HT1080 (cell line): ENCODE measurements at places on chromosomes 5 and 9.

DNA sequence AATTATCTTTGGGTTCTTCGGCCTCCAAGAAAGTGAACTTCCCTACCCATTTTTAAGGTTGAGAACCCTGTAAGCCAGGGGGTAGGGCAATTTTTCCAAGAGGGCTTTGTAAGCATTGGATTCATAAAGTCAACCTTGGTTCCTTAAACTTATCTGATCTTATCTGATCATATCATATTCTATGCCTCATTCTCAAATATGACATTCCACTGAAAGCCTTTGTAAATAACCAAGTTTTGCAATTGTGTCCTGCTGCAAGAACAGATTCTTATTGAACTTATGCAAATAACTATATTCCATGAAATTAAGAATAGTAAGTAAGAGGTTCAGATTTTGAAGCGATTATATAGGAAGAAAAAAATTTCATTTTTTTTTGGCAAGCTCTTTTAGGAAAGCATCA is 649.5 kb downstream of the LRRC70 start:
- DNase-seq = no peak

DNA sequence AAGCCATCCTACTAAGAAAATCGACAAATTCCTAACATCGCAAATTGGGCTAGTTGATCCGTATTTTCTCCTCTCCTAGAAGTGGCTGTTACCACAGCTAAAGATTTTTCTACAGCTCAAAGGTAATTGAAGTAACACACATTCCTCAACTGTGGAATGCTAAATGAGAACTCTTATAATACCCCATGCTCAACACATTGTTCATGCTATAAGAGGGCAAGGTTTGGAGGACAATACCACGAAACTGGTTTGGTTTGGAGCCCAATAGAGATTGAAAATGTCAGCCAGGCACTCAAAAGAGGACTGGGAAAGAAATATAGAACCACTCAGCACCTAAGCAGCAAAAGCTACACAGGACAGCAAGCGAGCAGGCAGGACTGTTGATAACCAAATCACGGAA is 10.1 kb downstream of the TXN start:
- no peak for DNase-seq

GRCh38 chr9:87585123-87585855 is 87.6 kb downstream of the DAPK1 start:
- DNase-seq = no peak

DNA sequence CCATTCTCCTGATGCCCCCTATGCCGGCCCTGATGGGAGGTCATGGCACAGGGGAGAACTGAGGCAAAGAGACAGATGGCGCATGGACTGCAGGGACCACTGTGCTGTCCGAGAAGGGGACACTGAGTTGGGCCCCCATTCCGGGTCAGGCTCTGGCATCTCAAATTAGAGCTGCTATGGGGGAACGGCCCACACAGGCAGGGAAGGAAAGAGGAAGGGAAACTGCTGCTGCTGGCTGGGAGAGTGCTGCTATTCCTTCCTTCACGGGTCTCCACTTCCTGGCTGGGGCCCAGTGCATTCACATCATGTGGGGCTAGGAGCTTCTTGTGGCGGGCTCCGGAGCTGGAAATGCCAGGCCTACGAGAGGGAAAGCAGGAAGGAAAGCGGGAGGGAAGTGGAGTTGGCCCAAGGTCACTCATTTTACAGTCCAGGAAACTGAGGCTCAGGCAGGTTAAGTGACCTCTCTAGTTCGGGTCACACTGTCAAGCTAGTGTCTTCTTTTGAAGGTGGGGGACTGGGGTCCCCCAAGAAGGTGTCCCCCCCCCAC is 1.3 kb upstream of the CARD19 start:
- DNase-seq = no peak

GRCh38 chr5:98807806-98808205 is 34.3 kb downstream of the RGMB start:
- no peak for DNase-seq

GRCh38 chr9:83792746-83793145 is 24.8 kb downstream of the GKAP1 start:
- no peak for DNase-seq

GRCh38 chr9:8140557-8140956 is 341.0 kb upstream of the DMAC1 start:
- DNase-seq = no peak

- DNase-seq = peak; percentile 45
These were observed 6.9 kb upstream of the RIC1 start for GRCh38 chr9:5622016-5622415.

- no peak for DNase-seq
These were observed 29.8 kb downstream of the STC2 start for GRCh38 chr5:173298213-173298926.

DNA sequence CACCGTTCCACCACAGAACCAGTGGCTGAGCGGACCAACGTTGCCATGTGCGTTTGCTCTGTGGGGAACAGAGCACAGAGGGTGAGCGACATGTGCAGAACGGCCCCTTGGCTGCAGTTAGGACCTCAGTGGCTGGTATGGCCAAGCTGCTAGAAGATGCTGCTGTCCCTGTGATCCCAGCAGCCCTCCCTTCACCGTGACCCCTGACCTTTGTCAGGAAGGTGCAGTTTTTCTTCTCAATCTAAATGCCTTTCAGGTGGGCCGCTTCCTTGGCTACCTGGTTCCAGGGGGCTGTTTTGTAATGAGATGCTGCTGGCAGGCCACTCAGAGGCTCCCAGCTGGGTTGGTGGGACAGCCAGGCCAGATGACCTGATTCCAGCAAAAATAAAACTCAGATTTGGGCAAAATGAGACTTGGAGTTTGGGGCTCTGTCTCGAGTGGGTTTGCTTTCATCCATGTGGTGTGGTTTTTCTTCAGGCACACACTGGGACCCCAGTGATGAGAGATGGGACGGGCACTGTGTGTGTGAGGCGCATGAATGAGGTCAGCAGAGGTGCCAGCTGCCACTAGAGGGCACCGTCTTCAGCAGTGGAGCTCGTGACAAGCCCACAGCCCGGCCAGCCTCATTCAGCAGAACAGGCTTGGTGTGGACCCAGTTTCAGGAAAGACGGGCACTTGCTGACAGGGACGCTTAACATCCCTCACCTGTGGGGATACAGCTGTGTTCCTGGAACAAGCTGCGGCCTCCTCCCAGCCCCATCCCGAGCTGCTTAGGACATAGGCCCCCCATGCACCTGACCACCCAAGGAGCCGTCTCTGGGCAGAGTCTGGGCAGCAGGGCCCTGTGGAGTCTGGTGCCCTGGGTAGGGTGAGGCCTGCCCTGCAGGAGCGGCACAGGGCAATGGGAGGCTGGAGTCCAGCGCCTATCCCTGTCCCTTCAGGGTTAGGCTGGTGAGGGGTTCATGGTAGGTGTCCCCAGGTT is 4.1 kb downstream of the MRPS2 start:
- DNase-seq = peak; percentile 62

DNA sequence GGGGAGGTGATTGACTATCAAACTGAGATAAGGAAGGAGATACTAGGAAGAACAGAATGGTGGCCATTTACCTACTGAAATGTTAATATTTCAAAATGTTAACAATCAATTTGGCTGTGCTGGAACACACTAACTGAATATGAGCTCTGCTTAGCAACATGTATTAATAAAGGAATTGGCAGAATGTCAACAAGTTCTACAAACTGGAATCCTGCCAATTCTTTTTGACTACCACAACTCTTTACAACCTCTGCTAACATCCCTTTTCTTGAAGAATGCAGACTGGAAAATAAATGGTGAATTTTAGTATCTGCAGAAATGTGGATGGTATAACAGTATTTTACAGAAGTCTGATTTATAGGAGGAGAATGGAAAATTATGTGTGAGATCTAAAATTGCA is 446.4 kb downstream of the ISL1 start:
- DNase-seq = peak; percentile 15

DNA sequence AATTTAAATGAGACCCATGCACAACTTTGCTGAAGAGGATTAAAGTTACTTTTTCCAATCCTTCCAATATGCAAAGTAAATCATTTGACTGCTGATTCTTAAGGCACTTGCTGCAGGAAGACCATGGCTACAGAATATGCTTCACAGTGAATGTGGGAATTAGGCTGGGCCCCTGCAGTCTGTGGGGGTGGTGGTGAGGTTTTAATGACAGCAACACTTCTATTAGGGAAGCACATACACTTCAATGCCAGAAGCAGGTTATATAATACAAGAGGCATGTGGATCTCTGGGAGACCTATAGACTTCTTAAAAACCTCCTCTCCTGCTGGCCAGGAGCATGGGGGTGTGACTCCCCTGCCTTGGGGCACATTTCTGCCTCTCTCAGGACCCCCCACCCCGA is 124.5 kb upstream of the KLF9 start:
- no peak for DNase-seq

GRCh38 chr5:171644536-171644935 is 141.1 kb upstream of the SMIM23 start:
- DNase-seq = no peak

- no peak for DNase-seq
These were observed 123.1 kb upstream of the C6 start for GRCh38 chr5:41336471-41336870.

GRCh38 chr9:78280982-78281668 is 15.8 kb upstream of the PSAT1 start:
- DNase-seq = no peak

DNA sequence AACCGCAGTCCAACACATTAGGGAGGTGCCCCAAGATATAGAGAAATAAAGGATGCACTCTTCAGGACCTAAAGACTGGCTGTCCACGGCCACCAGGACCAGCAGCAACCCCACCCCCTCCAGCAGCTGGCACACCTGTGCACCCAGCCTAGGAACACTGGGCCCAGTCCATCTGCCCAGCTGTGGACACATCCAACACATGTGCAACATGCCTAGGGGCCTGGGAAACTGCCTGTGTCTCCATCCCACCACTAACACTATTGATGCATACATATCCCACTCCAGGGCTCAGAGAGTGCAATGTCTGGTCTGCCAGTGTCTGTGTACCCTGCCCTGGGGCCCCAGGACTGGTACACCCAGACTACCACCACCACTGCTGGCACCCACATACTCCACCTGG is 1781.3 kb downstream of the MAT2B start:
- DNase-seq = no peak

DNA sequence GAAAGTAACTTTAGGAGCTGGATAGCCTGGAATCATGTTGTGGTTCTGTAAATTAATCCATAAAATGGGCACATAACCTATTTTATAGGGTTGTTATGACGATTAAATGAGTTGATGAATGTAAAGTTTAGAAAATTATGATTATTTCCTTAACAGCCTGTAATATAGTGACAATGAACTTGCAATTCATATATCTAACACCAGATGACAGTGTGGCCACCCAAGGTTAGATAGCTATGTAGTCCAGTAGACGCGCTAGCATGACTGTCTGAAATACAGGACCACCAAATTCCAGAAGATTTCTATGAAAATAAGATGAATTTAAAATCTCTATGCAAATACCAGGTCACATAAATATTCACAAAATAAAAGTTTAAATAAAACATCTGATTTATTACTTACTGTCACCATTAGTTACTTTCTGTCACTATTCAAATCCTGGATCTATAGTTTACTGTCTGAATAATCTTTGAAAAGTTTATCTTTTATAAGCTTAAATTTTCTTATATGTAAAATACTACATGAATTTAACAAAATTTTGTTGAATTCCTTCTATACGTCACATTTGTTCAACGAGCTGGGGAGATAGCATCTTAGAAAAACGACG is 26.1 kb upstream of the MACIR start:
- peak; percentile 15 for DNase-seq

GRCh38 chr9:81737871-81738507 is 48.6 kb upstream of the TLE1 start:
- peak; percentile 86 for DNase-seq

DNA sequence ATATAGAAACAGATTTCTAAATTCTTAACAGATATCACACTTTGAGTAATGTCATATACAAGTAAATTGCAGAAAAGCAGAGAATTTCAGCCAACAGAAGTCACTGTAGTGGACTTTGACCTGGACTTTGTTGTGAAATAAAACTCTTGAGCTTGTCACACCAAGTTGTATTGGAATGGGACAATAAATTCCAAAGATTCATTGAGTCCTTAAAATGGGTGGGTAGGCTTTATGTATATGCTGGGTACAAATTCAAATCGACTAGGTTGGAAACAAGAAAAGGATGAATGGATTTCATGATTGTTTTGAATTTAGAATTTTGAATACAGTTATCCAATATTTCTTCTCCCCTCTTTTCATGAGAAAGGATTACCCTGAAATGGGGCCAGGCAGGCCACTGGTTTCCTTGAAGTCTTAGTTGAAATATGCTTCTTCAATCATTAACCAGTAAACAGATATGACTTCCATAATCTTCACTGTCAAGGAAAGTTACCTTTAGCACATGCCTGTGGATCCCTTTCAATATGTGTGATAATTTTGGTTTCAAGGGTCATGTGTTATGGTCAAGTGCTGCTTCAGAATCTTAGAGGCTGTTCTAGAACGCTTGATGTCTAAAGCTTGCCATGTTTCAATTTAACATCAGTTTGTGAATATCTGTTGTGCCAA is 25.7 kb downstream of the PIP5K1B start:
- DNase-seq = no peak

DNA sequence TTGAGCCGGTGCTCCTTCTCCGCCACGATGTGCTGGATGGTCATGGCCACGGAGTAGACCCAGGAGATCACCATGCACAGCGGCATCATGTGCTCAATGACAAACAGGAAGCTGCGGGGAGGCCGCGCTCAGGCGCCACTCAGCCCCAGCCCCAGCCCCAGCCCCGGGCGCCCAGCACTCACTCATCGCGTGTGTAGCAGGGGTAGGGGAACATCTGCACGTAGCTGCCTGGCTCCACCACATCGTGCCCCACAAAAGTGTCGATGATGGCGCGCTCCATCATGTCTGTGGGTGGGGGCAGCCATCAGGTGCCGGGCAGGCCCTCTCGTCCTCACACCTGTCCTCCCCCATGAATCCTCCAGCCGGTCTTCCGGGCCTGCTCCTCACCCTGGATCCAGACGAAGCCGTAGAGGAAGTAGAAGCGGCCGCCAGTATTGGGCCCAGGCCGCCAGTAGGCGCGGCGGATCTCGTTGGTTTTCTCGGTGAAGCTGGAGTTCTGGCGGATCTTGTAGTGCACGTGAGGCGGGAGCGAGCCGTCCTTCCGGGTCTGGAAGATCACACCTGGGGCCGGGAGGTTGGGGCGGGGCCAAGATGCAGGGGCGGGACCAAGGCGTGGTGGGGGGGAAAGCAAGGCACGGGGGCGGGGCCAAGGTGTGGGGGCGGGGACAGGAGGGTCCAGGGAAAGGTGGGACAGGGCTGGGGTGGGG is 10.1 kb downstream of the ABCA2 start:
- DNase-seq = no peak

DNA sequence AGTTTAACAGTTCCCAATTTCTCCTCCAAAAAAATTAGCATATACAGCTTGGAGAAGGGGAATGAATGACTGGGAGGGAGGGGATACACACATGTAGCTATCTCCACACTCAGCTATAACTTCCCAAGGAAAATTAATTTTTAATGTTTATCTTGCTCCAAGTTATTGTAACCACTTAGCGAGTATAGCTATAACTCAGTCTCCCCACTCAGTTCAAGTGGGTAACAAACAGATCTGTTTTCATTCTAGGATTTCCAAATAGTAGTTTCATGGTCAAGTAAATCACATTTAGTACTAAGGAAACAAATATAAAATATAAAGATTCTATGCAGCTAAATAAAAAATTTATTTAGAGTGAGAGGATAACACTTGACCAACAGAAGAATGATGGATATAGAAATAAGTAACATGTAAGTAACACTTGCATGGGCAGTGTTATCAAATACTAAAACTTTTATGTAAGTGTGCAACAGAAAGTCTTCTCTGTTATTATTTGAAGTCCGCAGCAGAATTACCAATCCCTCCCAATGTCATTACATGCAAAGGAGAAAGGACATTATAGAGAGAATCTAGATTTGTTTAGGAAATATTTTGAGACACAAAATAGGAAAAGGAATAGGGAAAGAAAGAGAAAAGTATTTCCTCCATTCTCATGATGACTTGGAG is 10.2 kb upstream of the NFIB start:
- DNase-seq = no peak

GRCh38 chr9:78666818-78667414 is 370.0 kb downstream of the PSAT1 start:
- peak; percentile 23 for DNase-seq
